ENCODE measurements at places on chromosomes 6 and 20.

DNA sequence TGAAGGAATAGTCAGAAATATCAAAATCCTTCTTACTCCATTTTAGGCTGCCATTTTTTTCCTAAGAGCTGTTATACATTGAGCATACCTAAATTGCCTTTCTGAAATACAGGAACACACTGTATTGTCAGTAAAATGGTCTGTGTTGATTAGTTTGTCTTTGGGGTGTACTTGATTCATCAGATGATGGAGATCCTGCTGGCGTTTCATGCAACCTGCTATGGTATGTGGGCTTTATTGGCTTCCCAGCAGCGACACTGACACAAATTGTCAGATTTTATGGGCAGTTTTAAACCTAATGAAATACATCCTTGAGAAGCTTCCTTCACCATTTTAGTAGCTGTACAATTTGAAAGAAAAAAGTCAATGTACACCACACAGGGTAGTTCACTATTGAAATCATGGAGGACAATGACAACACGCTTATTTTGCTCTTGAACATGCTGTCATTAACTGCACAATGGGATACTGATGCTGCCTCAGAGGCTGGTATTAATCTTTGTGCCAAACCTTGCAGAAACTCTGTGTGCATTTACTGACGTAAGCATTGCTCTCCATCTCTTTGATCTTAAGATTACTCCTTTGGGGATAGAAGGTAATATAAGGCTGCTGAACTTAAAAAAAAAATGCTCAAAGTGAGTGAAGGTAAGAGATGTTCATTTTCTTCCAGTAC is 124.9 kb downstream of the LAMA2 start:
- DNase-seq, result no peak

DNA sequence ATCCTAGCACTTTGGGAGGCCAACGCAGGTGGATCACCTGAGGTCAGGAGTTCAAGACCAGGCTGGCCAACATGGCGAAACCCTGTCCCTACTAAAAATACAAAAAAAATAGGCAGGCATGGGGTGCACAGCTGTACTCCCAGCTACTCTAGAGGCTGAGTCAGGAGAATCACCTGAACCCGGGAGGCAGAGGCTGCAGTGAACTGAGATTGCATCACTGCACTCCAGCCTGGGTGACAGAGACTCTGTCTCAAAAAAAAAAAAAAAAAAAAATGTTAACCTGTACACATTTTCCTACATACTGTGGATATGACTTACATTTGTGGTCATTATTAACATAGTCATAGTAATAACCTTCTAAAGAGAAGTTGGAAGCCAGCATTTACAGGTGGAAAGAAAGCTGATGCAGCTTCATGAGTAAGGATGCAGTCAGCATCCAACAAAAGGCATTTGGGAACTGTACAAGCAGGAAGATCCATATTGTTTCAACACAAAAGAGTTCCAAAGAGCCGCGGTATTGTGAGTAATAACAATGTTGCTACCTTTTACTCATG is 186.2 kb downstream of the GPX5 start:
- no peak for DNase-seq

DNA sequence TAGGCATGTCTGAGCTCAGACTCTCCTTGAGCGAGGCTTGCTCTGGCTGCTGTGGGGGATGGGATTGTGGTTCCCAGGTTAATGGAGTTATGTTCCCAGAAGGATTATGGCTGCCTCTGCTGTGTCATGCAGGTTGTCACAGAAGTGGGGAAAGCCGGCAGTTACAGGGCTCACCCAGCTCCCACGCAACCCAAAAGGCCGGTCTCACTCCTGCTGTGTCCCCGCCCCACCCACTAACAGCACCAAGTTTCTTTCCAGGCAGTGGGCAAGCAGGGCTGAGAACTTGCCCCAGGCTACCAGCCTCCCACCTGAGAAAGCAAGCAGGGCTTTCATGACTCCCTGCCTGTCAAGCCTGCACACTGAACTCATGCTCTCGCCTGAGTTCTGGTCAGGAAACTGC is 750.5 kb downstream of the FRK start:
- no peak for DNase-seq

DNA sequence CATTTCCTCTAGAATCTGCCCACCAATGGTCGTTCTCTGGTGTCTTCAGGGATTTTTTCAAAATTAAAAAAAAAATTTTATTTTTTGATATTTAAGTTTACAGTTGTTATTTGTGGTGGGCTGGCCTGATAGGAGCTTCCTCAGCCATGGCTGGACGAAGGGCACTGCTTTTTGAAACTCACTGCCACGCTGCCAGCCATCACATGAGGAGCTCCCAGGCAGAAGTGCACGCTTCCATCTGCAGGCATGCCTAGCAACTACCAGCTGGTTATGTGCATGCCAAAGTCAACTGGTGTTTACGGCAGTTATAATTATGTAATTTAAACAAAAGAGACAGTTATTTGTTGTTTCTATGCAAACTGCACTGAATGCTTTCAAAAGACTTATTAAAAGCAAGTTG is 105.1 kb downstream of the IRF4 start:
- no peak for DNase-seq

DNA sequence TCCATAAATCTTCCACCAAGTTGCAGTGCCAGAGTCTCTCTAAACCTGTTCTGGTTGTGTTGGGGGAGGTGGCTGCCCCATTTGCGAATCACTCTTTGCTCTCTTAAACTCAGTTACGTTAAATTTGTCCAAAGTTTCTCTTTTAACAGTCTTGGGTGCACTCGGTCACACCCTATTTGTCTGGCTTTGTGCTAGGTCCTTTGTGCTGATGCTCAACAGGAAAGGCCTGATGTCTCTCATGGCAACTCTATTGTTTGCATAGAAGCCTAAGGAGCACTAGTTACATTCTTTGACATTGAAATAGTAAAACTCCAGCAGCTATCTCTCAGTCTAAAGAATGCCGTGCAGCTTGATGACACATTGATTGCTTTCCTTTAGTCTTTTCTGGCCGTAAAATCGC is 105.1 kb downstream of the TRMT11 start:
- DNase-seq, result no peak

DNA sequence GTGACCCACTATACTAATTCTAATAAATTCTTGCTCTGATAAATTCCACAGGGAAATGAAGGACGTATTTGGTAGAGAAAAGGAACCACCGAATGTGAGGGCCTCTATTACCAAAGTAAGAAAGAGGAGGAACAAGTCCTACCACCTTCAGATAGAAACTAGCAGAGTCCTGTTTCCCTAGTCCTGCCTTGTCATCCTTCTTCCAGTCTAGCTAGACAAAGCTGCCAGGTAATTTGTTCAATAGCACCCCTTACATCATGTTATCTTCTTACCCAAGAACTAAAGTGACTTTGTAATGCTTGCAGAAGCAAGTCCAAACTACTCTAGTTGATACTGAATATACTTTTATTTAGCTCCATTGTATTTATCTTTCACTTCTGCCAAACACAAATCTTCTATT is 29.3 kb upstream of the FAM83B start:
- no peak for DNase-seq

- no peak for DNase-seq
Observed at GRCh38 chr6:151452750-151453427, 963 bp upstream of the RMND1 start.

DNA sequence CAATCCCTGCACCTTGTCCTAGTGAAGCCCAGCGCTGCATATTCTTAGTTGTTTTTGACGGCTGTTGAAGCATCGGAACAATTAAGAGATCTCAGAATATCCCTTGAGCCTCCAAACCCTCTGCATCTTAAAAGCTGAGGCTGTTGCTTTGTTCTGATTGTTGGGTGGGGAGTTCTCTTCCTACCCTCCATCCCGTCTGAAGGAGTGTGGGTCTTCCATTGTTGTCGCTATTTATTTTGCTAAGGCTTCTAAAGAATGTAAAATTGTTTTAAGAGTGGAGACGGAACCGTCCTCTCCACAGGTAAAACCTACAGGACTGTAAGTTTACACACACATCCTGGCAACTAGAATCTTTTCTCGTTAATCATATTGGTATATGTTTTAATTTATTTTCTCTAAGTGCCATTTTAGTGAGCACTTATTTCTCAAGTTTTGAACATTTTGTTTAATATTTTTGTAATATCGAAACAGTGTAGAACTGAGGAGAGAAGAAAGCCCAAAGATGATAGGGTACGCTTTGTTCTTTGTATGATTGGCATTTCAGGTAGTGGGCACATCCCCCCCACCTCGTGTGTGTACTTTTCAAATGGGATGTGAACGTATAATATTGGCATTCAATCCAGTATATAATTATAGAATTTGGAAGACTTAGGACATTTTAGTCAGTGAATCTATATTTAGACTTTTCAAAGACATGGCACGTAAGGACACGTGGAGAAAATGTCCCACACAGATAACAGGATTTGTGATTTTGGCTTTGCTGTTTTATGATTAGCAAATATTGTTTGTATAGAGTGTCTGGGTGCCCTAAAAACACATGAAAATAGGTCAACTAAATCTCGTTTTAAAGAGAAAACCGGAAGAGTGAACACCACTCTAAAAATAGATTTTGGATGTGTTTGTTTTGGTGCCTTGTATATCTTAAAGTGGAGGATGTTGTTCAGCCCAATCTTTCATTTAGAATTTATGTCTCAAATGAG is 1.3 kb downstream of the RNF146 start:
- DNase-seq, result no peak

DNA sequence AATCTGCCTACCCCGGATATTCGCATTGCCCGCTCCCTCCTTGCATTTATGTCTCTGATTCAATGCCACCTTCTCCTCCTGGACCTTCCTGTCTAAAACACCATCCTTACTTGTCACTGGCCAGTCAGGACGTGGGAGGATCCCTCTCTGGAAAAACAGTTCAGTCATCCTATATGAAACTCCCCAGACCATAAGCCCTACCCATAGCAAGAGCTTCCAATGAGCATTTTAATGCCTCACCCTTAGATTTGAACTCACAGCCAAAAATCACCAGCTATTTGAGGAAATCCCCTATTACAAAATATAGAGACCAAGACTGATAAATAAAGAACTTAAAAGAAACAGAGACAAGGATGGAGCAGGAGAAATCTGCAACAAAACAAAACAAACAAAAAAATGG is 86.4 kb downstream of the SHLD1 start:
- no peak for DNase-seq

GRCh38 chr6:150465610-150466009 is 96.8 kb downstream of the IYD start:
- DNase-seq, result no peak

DNA sequence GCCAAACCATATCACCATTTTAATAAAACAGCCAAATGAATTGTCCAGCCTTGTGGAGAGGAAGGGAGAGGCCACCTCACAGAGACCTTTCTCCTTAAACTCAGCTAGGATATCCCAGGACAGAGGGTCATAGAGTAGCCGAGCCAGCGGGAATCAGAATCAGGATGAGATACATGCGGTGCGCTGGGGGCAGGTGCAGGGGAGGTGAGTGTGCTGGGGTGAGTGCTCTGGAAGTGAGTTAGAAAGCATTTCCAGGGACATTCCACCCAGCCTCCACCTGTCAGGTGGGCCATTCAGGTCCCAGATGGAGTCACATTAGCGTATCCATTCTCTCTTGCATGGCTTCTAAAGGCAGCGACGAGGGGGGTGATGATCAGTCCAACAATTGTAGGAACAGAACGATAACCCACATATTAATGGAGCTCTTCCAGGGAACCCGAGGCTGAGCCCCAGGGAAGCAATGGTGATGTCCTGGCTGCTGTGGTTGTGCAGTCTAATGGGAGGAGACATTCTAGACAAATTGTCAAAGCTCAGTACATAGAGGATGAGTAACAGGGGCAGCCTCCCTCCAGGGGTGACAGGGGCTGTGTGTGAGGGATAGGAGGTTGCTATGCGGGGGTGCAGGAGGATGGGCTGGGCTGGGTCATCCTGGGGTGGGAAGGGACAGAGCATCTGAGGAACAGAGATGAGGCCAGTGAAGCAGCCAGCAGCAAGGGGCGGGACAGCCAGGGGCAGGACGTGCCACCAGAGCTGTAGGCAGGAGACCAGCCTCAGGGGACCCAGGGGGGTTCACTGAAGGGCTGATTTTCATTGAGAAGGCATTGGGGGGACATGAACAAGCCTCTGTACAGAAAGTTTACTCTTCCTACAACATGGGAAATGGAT is 88.7 kb upstream of the FRMD1 start:
- DNase-seq, result no peak

DNA sequence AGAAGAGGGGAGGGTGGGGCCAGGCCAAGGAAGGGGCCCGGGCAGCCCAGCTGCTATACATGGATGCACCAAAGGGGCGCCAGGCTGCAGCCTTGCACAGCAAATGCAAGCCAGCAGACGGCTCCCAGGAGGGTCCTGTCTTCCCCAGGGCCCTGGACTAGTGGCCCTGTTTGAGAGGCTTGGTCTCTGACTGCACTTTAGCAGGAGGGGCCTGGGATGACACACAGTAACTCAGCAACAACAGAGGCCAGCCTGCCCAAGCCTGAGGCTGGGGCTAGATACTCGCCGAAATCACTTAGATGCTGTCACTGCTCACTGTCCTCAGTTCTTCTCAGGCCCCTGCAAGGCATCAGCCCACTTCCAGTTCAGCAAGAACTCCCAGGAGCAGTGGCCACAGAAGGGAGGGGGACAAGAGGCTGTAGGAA is 73.5 kb downstream of the TRAM2 start:
- no peak for DNase-seq
